T-helper 17 cell (primary cell): ENCODE measurements at places on chromosomes 3 and 15.

DNA sequence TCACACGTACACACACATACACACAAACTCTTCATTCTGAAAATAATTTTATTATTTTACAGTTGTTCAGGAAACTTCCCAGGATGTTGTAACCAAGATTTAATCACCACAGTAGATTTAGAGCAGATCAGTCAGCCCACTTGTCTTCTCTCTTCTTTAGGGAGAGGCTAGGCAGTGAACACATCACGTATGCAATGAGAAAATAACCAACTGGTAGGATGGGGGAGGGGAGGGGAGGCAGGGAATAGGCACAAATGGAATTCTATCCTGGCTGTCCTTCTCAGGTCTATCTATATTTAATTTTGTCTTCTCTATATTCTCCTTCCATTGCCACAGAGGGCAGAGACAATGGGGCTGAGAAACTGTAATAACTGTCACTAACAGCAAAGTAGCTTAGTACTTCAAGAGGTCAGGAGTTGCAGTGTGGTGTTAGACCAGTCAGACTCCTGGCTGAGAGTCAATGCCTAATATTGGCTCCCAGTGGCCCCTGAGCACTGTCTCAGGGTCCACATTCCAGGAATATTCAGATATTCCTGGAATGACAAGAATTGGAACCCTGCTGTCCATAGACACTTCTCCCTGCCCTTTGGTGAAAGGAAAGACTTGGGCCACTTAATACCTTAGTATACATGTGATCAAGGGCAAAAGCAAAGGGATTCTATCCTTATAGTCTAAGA, 2.6 kb upstream of the HCLS1 start:
- DNase-seq: no peak

DNA sequence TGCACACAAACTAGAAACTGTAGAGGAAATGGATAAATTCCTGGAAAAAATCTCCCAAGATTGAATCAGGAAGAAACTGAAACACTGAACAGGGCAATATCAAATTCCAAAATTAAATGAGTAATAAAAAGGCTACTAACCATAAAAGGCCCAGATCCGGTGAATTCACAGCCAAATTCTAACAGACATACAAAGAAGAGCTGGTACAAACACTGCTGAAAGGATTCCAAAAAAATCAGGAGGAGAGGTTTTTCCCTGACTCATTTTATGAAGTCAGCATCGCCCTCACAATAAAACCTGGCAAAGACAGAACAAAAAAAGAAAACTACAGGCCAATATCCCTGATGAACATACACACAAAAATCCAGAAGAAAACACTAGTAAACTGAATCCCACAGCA, 462.4 kb upstream of the THBS1 start:
- DNase-seq: no peak

- DNase-seq: no peak
Measured at GRCh38 chr3:100105501-100105900, 8.8 kb downstream of the FILIP1L start.

DNA sequence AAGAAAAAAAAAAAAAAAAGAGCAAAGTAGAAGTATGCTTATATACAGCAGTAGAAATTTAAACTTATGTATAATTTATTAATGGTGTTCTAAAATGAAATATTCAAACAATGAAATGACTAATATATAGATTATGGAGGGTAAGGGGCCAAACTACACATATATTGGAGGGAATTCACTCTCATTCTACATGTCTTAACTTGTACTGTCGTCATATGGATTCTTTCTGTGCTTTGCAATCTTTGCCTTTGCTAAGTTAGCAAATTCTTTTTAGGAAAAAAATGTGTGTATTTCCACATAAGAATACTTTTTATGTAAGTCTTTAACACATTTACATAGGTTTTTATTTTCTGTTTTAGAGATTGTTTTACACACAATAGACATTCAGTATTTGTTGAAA, 118.9 kb upstream of the MBNL1 start:
- DNase-seq: no peak

GRCh38 chr3:147216143-147216673, 190.1 kb downstream of the ZIC4 start:
- no peak for DNase-seq

- DNase-seq: no peak
Measured at GRCh38 chr3:56759532-56759931, 42.2 kb downstream of the ARHGEF3 start.

DNA sequence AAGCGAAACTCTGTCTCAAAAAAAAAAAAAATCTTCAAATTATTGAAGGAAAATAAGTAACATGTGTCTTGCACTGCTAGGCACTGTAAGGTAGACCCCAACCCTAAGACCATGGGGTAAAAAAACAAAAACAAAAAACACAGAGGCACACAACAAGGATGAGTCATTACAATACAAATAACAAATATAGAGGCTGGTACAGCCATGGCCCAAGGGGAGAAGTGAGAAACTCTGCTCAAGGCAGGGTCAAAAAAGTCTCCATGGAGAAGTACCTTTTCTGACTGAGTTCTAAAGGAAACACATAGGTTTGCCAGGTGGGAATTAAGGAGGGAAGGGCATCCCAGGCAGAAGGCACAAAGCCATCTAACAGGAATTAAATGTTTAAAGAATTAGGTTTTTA, 54.5 kb downstream of the TOP2B start:
- DNase-seq: no peak

DNA sequence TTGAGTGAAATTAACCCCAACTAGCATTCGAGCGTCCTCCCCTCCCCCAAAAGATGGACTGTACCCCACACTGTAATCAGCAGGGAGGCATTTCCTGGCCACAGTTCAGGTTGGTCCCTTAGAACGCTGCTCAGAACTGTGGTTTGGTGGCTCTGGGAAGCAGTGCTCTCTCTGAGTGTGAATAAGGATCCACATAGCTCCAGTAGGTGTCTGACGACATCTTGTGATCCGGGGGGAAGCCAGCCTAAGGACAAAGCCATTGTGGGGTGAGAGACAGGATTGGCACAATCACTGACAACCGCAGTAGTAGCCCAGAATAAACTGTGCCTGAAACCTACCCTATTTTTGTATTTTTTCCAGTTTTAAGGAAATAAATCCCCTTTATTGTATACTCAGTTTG, 125.3 kb downstream of the IGF1R start:
- DNase-seq: no peak

- no peak for DNase-seq
Measured at GRCh38 chr3:33067484-33067883, 29.5 kb downstream of the GLB1 start.

DNA sequence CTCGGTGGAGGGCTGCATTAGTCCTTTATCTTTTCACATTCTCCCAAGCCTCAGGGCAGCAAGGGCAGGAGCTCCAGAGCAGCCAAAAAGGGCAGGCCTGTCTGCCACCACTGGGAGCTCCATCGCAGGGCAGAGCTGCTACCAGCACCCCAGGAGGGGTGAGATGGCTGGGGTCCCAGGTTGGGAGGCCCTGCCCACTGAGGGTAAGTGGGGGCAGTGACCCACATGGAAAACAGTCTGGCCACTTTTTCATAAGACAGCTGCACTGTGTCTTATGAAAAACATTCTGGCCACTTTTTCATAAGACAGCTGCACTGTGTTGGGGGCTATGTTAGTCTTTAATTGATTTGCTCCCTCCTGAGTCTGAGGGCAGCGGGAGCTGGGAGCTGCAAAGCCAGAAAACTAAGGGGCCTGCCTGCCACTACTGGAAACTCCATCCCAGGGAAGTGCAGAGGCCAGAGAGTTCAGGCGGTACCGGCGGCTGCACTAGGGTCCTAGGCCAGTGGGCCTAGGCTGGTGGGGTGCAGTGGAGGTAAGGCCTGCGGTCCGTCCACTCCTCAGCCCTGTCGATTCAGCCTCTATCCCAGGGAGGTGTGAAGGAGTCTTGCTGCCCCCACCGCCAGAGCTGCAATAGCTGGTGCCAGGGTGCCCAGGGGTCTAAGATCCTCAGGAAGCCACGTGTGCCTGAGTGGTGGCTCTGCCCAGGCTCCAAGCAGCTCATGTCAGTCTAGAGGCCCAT, 45.4 kb downstream of the TMCO5A start:
- DNase-seq: no peak

DNA sequence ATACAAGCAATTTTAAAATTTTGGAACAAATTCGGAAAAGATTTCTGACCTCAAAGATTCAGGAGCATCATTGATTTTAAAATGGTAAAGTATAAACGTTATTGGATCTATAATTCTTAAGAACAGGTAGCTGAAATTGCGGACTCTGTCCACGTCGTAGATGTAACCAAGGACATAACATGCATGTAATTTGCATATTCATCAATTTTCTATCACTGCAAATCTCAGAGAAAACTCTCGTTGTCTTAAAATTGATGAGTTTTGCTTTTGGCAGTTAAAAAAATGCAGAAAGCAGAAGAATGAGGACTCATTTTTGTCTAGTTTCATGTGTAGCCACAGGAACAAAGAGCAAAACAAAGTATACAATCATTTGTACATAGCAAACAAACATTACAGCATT, 1094.4 kb downstream of the SI start:
- no peak for DNase-seq

- DNase-seq: no peak
Measured at GRCh38 chr3:114756506-114757279, 390.4 kb downstream of the ZBTB20 start.

GRCh38 chr3:69120879-69121464, 1.4 kb downstream of the LMOD3 start:
- peak; percentile 60 for DNase-seq

DNA sequence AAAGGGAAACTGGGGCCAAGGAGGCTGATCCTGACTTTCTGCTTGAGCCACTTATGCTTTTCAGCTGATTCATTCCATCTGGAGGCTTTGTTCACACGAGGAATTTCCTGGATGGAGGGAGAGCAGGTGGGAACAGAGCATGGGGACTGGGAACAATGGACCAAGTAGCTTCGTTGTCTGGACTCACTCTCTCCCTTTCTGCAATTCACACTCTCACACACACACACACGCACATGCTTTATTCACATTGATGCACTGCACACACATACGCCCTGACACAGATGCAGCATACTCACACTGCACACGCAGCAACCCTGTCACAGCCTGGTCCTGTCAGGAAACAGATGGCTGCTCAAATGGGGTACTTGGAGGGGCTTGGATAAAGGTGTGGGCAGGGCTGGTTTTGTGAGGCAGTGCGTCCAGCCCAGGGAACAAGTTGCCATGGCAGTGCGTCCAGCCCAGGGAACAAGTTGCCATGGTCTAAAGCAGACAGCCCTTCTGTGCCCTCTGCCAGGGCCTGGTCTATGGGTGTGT, 19.8 kb upstream of the CHCHD6 start:
- DNase-seq: no peak

GRCh38 chr15:67307156-67307555, 52.6 kb downstream of the IQCH start:
- DNase-seq: no peak

GRCh38 chr3:89740881-89741177, 633.4 kb downstream of the EPHA3 start:
- DNase-seq: no peak

DNA sequence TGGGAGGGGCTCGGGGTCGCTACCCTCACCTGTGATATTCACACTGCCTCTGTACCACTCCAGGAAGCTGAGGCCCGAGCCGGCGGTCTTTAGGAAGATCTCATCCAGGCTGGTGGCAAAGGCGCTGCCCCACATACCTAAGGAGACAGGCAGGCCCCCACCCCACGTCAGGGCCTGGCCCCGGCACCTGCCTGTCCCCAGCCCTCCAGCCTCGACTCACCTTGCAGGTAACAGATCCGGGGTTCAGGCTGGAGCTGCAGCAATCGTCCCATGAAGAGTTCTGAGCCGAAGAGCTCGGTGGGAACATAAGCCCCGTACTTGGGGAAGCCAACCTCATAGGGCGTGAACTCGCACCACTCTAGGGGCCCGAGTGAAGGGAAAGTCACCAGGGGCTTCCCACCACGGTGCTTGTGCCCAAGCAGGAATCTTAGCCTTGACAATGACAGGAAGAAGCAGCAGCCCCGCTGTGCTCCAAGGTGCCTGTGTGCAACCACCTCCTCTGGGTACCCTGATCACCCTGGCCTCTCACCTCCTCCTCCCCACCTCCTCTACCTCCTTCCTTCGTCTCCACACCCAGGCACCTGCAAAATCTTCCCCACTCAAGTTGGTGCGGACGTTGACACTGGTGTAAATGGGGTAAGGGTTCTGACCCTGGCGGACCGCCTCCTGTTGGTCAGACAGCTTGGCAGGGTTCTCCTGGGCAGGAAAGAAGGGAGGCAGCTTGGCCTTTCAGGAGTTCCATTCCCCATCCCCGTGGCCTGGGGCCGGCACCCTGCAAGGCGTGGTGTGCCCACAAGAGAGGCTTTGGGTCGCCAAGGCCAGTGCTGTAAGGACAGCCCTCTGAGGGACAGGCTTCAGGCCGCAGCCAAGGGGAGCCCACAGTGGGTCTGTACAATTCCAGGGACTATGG, 10.6 kb downstream of the PLA2G4F start:
- DNase-seq: no peak

GRCh38 chr3:111803123-111803593, 55.9 kb upstream of the PHLDB2 start:
- no peak for DNase-seq

DNA sequence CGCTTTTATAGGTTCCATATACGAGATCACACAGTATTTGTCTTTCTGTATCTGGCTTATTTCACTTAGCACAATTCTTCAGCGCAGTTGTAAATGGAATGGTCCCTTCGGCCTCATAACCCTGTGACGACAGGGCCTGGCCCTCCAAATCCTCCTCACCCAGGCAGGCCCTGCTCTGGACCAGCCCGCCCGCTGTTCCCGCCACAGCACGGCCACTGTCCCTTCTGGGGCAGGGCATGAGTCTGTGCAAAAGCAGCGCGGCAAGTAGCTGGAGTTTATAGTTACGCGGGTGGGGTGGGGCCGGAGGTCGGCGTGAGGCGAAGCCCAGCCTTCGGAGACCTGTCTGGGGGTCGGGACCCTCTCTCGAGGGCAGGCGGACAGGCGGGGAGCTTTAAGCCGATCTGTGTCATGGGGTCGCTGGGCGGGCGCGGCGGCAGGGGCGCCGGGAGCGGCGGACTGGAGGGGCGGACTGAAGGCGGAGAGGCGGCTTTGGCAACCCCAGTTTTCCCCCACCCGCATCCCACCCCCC, 543 bp downstream of the ARPIN start:
- DNase-seq: no peak

DNA sequence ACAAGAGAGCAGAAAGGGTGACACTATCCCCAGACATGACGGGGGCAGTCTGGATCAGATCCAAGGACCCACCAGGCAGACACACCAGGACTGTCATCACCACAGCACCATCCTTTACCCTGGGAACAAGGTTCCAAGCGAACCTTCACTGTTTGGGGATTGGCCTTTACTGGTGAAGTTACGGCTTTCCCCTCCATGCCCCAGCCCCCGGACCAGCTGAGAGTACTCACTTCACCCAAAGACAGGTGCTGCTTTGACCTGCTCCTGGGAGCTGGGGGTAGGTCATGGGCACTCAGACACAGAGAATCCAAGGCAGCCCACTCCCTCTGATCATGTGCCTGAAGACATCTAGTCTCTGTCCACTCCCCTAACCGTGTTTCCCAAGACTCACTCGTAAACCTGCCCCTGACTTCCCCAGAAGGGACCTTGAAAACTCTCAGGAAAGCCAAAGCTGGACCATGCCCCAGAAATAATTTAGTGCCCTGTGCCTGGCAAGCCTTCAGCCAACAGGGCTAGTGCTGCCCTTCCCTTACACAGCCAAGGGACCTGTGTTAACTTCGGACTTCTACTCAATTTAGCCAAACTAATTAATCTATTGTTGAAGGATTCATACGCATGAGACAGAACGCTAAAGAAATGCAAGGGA, 2.8 kb downstream of the RRP9 start:
- DNase-seq: no peak

- peak; percentile 66 for DNase-seq
Measured at GRCh38 chr3:46845860-46846623, 17.2 kb downstream of the MYL3 start.
